Occipital lobe (tissue), 3 donors: ENCODE measurements at places on chromosomes 6 and 20. TPM values are rescaled to one million over a fixed set of nuclear protein-coding genes. Genes with fewer than 3 reads are reported as not detected.

The NKX2-2 gene
- total RNA-seq, result 0.31 TPM

The GCNT2 gene
- 14.8 TPM for total RNA-seq

The BPIFB2 gene
- total RNA-seq, result 0.31 TPM

The GMDS gene
- total RNA-seq, result 6.1 TPM

The OOEP gene
- total RNA-seq, result not detected

The MTHFD1L gene
- total RNA-seq, result 18.4 TPM

DNA sequence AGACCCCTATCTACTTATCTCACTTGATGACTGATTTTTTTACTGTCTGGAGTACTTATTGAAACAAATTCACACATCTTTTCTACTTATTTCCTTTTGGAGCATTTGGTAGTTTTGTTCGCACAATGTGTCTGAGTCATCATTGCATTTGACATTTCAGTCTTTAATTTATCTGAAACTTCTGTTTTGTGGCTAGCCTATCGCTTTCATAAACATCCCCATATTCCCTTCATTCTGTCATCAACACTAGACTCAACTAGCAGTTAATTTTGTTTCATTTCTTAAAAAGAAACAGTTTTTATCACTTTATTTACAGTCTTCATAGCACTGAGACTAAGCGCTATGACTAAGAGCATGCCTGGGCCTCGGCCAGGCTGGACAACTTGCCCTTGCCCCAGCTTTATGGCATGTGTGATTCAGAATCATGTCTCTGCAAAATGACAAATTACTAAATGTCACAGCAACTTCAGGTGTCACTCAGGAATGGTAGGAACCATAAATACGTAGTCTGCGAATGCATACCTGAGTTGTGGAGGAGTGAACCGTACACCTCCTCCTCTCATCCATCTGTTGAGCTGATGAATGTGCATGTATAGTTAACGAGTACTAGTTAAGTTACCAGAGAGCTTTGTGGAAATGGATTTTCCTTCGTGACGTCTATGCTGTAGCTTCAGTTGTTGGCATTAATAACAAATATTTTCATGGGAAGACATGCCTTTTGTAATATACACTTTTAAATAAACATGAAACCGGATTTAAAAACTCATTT lies 16.2 kb downstream of the L3MBTL3 start:
- peak; percentile 4 for DNase-seq

- no peak for DNase-seq
These were observed 49.8 kb downstream of the HMGN3 start for GRCh38 chr6:79184641-79185040.

- no peak for DNase-seq
These were observed at the start of gene MYCT1 for GRCh38 chr6:152697634-152698033. Gene MYCT1 (plus strand): TSS chr6:152697897. CDS start chr6:152697903, 6 bp downstream.

GRCh38 chr6:151680846-151681432 lies 126.5 kb upstream of the ESR1 start:
- DNase-seq, result no peak

DNA sequence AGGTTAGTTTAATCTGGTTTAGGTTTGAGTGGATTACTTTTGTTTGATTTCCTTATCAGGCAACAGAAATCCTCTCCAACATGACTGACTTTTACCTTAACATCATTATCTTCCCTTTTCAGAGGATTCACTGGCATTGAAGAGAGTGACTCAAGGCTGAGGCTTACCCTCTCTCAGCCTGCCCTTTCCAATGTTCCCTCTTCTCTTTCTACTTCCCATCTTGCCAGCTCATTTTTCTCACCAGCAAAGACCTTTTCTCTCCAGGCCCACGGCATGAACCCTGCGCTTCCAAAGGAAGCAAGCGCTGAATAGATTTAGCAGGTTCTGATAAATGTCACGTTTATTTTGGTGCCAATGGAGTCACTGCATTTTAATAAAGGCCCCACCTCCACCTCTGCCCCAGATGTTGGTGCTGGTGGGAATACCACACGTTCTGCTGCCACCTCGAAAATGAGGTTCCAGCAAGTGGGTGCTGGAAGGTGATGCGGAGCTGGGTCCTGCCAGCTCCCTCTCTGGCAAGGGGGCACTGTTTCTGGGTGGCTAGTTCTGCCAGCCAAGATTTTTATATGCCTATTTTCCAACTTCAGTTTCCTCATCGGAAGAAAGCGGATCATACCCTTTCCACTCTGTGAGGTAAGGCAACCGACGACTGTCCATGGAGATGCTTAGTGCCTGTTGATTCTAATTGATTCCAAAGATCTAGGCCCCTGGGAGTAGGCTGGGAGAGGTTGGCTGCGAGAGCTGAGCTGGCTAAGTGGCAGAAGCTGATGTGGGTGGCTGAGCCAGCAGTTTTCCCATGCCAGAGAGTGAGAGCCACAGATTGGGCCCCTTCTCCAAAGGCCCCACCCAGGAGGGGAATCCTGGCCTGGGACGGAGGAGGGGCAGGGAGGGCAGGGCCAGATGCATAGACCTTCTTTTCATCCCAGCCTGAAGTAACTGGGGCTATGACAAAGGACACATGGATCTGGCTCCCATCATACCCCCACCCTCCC lies 87.7 kb upstream of the MAFB start:
- no peak for DNase-seq

DNA sequence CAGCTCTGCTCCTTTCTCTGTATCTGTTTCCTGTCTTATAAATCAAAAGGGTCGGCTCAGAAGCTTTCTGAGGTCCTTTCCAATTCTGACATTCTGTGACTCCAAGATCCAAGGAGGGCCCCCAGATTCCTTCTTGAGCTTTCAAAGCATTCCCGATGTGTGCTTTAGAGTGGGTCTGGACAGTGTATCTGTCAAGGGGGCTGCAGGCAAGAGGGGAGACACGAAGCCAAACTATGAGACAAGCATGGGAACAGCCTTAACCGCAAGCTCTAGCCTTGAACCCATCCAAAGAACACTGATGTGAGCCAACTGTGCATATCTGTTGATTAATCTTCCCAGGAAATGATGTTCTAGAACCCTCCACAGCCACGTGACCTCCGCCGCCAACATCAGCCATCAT lies 73.8 kb downstream of the TSHZ2 start:
- no peak for DNase-seq

GRCh38 chr20:33684533-33685327 lies 1.5 kb downstream of the E2F1 start:
- no peak for DNase-seq

- no peak for DNase-seq
These were observed 32.0 kb downstream of the CCDC167 start for GRCh38 chr6:37467718-37468117.

DNA sequence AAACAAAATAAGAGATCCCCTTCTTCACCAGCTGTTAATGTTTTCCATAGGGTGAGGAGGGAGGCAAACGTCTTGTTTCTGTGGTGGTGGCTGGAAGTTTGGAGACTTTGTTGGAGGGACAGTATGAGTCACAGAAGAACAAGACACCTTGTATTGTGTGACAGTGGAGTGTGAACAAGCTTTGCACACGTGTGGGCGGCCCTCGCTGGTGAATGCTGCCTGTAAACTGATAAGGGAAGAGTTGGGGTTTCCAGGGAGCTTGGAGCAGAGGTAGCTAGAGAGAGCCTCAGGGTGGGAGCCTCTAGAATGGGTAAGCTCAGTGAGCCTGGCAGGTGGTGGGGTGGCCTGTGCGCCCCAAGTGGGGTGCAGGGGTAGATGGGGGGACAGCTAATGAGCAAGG lies 78.3 kb downstream of the ZDHHC14 start:
- peak; percentile 53 for DNase-seq

DNA sequence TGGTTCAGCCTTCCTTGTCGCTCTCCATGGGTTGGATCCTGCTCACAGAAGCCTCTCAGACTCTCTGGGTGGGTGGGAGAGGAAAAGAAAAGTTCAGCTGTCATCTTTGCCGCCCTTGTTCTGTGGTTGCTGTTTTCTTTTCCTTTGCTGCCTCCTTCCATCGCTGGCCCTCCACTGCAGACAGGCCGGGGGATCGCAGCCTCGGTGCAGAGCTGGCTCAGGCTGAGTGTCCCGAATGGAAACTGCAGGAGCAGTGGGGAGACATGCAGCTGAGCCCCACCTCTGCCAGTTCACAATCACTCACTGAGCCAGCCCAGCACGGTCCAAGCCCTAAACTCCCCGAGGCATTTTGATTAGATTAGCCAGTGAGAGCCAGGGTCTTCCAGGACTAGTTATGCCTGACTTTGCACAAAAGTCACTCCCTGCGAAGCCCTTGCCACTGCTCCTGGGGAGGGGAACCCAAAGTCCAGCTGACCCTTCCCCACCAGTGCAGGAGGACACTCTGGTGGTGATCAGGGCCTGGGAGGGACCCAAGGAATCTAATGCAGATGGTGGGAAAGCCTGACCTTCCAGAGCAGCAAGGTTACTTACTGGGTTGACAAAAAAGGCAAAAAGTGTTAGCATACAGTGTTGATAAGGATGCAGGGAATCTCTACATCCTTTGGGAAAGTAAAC lies 14.0 kb downstream of the NRN1 start:
- no peak for DNase-seq

GRCh38 chr6:24659561-24659960 lies 7.1 kb downstream of the TDP2 start:
- no peak for DNase-seq

GRCh38 chr6:137705160-137706082 lies 161.6 kb upstream of the TNFAIP3 start:
- DNase-seq, result no peak

DNA sequence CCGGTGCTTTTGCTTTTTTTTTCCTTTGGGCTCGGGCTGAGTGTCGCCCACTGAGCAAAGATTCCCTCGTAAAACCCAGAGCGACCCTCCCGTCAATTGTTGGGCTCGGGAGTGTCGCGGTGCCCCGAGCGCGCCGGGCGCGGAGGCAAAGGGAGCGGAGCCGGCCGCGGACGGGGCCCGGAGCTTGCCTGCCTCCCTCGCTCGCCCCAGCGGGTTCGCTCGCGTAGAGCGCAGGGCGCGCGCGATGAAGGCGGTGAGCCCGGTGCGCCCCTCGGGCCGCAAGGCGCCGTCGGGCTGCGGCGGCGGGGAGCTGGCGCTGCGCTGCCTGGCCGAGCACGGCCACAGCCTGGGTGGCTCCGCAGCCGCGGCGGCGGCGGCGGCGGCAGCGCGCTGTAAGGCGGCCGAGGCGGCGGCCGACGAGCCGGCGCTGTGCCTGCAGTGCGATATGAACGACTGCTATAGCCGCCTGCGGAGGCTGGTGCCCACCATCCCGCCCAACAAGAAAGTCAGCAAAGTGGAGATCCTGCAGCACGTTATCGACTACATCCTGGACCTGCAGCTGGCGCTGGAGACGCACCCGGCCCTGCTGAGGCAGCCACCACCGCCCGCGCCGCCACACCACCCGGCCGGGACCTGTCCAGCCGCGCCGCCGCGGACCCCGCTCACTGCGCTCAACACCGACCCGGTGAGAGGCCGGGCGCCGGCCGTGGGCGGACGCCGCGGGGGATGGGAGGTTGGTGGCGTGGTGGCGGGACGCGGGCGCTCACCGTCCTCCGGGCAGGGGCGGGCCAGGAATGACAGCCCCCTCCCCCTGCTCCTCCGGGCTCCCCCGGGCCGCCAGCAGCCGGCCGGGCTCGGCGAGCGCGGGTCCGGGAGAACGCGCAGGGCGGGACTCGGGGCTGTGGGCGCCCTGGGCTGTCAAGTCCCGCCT lies 606 bp downstream of the ID4 start:
- DNase-seq, result no peak
